ENCODE measurements at places on chromosomes 12 and 14. TPM values are rescaled to one million over a fixed set of nuclear protein-coding genes. Genes with fewer than 3 reads are reported as not detected.

Gene PPFIA2
- not detected for total RNA-seq

Gene DIO2
- total RNA-seq = 0.13 TPM

Gene BBOF1
- 2.7 TPM for total RNA-seq

Gene PZP
- total RNA-seq = 0.93 TPM

Gene GXYLT1
- 37.0 TPM for total RNA-seq

Gene SENP1
- 36.9 TPM for total RNA-seq
